ENCODE measurements at places on chromosomes 16 and 17. TPM values are rescaled to one million over a fixed set of nuclear protein-coding genes. Genes with fewer than 3 reads are reported as not detected.

ZNF768 gene
- 24.0 TPM for total RNA-seq

HBZ gene
- not detected for total RNA-seq

RAB11FIP4 gene
- 18.9 TPM for total RNA-seq

ABCA3 gene
- 13.2 TPM for total RNA-seq

CLEC3A gene
- total RNA-seq: not detected

DNA sequence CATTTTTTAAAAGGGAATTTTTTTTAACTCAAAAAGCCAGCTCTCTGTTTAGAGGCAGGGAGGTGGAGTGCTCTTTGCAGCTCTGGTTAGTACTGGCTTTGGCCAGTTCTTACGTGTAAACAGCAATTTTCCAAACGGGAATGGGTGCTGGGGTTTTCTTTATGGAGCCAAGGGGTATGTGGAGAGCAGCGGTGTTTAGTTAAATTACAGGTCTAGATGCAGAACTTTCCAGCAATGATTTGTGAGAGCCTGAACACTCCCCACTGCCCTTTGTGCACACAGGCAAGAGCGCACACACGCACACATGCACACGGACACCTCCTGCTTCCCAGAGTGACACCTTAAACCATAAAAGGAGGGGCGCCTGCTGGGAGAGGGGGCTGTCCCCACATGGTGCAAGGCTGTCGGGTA is 140.2 kb downstream of the MSI2 start:
- DNase-seq: peak; percentile 66

- no peak for DNase-seq
These were observed 3.7 kb upstream of the NPIPB15 start for GRCh38 chr16:74372369-74372768.

- DNase-seq: no peak
These were observed 2.1 kb downstream of the SOX9 start for GRCh38 chr17:72122765-72123529.

DNA sequence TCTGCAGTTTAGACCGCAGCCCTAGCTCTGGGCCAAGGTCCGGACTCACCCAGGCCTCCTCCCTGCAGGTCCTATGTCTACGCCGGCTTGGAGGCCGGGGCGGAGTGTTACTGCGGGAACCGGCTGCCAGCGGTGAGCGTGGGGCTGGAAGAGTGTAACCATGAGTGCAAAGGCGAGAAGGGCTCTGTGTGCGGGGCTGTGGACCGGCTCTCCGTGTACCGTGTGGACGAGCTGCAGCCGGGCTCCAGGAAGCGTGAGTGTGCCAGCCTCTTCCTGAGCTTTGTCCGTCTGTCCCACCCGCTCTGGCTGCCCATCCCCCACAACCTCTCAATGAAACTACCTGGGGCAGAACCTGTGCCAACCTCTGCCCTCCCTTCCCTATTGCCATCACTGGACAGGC is 20.1 kb downstream of the WSCD1 start:
- DNase-seq: no peak

DNA sequence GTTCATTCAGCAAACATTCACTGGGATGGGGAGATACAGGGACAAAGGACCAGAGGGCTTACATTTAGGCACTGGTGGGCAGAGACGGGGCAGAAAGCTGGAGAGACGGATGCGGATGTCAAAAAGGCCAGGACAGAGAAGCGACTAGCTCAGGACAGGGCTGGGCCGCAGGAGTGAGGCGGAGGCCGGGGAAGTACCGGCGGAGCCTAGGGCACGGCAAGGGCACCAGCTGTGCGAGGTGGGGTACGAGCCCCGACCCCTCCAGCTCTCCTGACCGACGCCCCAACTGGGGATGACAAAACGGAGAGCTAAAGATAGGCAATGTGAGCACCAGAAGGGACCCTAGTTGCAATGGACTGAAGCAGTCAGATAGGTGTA is 3.9 kb upstream of the SGCA start:
- no peak for DNase-seq

DNA sequence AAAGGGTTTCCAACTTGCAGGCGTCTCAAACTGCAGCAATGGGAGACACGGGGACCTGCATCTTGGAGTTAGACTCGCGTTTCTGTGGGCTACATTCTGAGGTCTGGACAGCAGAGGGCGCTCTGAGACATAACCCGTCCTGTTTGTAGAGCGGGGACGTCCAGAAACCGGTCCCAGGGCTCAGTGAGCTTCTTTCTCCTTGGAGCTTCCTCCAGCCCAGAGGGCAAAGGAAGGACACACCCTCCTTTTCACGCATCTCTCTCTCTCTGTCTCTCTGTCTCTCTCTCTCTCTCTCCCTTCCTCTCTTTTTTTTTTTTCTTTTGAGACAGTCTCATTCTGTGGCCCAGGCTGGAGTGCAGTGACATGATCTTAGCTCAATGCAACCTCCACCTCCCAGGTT is 19.8 kb downstream of the COX4I1 start:
- DNase-seq: peak; percentile 59

GRCh38 chr17:75478508-75478907 is 22.1 kb downstream of the TMEM94 start:
- no peak for DNase-seq

DNA sequence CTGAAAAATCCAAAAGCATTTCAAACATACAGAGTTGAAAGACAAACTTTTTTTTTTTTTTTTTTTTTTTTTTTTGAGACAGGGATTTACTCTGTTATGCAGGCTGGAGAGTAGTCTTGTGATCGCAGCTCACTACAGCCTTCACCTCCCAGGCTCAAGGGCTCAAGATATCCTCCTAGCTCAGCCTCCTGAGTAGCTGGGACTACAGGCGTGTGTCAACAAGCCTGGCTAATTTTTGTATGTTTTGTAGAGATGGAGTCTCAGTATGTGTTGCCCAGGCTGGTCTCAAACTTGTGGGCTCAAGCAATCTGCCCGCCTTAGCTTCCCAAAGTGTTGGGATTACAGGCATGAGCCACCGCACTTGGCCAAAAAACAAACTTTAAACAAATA is 64.2 kb upstream of the KIFC3 start:
- no peak for DNase-seq

- no peak for DNase-seq
These were observed 4.8 kb downstream of the SLC6A4 start for GRCh38 chr17:30230596-30231125.

GRCh38 chr17:9987779-9988585 is 82.9 kb upstream of the RCVRN start:
- DNase-seq: no peak

All from renal cortical epithelial cell (primary cell).